ENCODE measurements at places on chromosomes 4 and X.

GRCh38 chr4:89259301-89260028, 48.1 kb downstream of the GPRIN3 start:
- no peak for DNase-seq

- no peak for DNase-seq
Observed at GRCh38 chr4:123055943-123056342, 133.5 kb upstream of the NUDT6 start.

DNA sequence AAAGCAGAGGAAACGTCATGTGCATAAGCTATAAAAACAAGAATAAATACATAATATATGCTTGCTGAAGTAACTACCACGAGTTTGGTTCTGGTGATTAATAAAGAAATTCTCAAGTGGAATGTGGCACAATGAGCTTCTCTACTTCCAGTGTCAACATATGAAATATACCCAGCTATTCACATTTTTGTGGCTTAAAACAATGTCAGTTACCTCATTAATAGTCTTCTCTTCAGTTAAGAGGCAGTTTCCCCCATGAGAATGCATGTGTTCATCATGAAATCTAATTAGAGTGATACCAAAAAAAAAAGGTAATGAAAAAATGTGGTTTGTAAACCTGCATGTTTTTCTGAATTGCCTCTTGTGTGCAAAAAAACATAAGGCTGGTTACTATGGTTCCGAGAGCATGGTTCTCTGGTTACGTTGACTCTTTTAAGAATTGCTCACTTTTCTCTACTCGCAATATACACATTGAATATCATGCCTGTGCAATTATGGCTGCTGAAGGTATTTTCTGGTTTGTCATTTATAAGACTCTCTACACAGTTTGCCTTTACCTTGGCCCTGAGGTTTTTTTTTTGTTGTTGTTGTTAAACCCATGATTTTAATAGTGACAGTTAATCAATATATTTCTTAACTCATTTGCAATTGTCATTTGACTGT, 108.2 kb downstream of the PCDH7 start:
- no peak for DNase-seq

DNA sequence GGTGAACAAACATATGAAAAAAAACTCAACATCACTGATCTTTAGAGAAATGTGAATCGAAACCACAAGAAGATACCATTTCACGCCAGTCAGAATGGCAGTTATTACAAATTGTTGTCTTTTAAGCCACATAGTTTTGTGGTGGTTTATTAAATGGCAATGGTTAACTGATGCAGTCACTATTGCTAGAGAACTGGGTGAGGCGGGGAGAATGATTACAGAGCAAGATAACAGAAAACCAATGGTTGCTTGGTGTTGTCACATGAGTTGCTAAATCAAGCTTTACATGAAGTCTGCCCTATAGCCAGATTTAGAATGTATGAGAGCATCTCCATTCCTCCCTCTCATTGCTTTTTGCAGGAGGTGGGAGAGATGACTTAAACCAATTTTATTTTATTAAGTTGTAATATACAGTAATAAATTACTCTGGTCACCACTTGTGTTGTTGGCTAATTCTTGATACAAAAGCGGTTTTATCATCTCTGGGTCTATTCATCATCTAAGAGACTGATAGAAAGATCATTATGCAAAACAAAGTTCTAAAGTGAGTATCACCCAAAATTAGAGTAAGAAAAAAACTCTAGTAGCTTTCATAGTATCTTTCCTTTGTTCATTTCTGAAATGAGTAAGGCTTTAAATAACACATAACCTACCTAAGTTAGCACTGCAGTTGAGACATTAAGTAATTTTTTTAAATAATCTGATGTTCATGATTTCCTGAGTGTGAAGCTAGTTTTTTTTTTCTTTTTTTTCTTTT, 859.5 kb downstream of the STIM2 start:
- DNase-seq, result no peak

GRCh38 chr4:152102436-152103000, 341.7 kb upstream of the GATB start:
- no peak for DNase-seq
